A549 (cell line): ENCODE measurements at places on chromosomes 6 and 20.

- DNase-seq: no peak
These were observed 229.7 kb upstream of the MARCKS start for GRCh38 chr6:113627480-113627879.

DNA sequence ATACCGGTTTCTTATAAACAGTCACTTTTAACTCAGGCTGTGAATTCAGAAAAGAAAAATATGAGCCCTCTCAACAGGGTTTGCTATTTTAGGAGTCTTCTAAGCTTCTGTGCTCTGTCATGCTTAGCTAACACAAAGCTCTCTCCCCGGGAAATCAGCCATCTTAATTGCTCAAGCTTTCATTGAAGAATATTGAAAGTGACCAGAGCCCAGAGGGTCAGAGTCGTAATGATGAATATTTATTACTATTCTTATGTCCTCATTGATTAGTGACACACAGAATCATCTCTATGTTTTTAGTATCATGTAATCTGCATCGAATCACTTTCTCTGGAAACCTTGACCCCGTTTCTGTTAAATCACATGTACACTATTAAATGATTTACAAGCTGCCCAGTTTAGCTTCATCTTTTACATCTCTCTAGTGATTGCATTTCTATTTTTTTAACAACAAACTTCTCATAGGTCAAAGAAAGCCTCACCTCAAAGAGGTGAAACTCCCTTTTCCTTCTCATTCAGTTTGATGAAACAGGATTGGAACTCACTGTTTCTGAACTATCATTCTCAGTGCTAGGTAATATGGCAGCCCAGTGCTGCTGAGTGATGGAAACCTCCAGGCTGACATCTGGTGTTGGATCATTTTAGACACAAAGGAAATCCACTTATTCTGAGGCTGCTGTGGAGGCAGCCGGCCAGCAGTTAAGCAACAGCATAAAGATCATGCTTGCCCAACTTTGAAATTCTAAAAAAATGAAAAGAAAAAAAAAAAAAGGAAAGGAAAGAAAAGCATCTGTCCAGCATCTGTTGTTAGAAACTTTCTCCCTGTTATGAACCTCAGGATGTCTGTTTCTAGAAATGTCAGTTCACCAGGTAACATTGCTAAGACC, 96.3 kb downstream of the RFPL4B start:
- no peak for DNase-seq

DNA sequence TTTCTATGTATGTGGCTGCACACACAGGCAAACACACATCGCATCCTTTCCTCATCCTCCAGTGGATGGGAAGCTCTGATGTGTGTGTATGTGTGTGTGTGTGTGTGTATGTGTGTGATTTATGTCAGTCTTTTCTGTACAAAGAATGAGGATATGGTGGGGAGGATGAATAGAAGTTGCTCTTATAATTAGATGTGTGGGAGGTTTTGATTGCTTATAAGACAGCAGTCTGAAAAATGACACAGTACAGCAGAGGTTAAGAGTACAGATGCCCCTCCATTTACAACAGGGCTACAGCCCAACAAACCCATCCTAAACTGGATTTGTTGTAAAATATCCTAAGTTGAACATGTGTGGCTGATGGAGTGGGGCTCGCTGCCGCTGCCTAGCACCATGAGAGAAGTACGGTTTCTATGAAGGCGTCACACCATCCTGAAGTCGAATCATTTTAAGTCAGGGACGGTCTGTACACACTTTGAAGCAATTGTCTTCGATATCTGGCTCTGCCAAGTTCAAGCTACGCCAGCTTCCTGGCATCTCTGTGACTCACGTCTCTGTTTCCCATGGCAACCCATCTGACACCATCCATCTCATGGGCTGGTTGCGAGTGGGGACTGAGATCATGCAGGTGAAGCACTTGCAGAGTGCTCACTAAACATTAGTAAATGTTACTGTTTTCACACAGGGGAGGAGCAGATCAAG, 252.6 kb downstream of the MYLK4 start:
- no peak for DNase-seq

GRCh38 chr6:113208726-113209125, 648.4 kb upstream of the MARCKS start:
- no peak for DNase-seq

DNA sequence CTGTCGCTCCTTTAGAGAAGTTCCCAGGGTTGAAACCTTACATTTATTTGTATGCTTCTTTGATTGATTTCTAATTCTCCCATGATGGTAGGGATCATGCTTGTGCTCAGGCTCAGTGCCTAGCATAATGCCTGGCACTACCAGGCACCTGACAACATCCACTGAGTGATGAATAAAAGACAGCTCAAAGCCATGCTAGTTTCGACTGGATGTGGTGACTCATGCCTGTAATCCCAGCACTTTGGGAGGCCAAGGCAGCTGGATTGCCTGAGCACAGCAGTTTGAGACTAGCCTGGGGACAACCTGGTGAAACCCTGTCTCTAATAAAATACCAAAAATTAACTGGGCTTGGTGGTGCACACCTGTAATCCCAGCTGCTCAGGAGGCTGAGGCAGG, 11.6 kb upstream of the CD164 start:
- no peak for DNase-seq

DNA sequence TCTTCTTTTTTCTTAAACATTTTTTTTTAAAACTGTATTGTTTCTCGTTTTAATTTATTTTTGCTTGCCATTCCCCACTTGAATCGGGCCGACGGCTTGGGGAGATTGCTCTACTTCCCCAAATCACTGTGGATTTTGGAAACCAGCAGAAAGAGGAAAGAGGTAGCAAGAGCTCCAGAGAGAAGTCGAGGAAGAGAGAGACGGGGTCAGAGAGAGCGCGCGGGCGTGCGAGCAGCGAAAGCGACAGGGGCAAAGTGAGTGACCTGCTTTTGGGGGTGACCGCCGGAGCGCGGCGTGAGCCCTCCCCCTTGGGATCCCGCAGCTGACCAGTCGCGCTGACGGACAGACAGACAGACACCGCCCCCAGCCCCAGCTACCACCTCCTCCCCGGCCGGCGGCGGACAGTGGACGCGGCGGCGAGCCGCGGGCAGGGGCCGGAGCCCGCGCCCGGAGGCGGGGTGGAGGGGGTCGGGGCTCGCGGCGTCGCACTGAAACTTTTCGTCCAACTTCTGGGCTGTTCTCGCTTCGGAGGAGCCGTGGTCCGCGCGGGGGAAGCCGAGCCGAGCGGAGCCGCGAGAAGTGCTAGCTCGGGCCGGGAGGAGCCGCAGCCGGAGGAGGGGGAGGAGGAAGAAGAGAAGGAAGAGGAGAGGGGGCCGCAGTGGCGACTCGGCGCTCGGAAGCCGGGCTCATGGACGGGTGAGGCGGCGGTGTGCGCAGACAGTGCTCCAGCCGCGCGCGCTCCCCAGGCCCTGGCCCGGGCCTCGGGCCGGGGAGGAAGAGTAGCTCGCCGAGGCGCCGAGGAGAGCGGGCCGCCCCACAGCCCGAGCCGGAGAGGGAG, 580 bp downstream of the VEGFA start:
- peak; percentile 60 for DNase-seq

- no peak for DNase-seq
These were observed 5.6 kb downstream of the RAB23 start for GRCh38 chr6:57216235-57217101.

GRCh38 chr6:138956244-138956924, 31.7 kb downstream of the REPS1 start:
- no peak for DNase-seq

DNA sequence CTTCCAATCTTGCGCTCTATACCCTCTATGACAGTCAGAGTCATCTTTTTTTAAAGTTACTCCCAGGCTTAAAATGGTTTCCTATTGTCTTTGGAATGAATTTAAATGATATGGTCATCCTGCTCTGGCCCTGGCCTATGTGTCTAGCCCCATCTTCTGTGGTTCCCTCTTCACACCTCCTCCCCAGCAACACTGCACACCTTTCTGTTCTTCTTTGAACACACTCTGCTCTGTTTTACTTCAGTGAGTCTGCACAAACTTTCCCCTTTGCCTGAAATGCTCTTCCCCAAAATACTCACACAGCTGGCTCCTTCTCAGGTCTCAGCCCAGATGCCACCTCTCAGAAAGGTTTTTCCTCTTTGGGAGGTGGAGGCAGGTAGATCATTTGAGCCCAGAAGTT, 132.7 kb downstream of the FYN start:
- no peak for DNase-seq

DNA sequence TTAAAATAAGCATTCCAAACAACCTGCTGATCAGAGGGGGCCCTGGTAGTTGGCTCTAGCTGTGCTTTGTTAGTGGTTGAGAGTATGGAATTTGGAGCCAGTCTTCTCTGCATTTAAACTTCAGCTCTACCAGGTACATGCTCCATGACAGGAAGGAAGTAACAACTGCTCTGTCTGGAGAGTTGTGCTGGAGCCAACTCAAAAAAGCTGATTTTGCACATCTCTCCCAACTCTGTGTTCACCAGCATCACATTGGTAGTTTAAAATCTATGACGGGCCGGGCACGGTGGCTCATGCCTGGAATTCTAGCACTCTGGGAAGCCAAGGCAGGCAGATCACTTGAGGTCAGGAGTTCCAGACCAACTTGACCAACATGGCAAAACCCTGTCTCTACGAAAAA, 68.8 kb upstream of the BMP2 start:
- DNase-seq: no peak

- no peak for DNase-seq
These were observed 171.3 kb downstream of the HACE1 start for GRCh38 chr6:104688283-104688969.

DNA sequence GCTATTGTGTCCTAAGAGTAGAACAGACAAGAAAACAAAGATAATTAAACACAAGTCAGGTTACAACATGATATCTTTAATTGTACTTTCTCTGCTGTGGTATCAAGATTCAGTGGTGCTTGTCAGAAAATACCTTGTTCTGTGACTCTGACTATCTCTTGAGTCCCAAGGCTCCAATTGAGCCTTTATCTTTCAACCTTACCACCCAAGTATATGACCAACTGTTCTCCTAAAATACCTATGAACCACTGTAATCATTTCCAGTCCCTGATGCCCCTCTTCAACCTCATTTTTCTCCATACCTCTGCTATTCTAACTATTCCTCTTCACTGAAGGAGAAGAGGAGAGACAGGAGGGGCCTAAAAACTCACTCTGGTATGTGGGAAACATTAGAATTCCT, 66.9 kb upstream of the TPD52L1 start:
- DNase-seq: no peak
